ENCODE measurements at places on chromosomes 2 and 18.

GRCh38 chr2:185738679-185739472 lies at the start of gene FSIP2:
FSIP2 (plus strand) TSS chr2:185738804; CDS start chr2:185738895, 91 bp downstream.
- DNase-seq: no peak

DNA sequence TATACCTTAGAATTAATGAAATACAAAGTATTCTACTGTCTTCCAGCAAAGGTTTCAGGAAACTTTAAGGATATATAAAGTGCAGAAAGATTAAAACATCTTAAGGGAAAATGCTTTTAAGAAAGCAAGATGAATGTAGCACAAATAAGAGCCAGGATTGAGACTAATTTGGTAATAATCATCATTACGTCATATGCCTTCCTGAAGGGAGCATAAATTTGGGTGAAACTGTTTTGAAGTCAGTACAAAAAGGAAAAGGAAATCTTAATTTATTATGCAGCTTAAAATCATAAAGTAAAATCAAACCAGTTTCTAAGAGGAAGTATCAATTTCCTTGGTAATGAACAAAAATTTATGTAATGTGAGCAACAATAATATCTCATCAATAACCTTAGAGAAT lies 221.7 kb downstream of the CTNNA2 start:
- no peak for DNase-seq

GRCh38 chr2:73859721-73860586 lies 31.2 kb downstream of the STAMBP start:
- no peak for DNase-seq

DNA sequence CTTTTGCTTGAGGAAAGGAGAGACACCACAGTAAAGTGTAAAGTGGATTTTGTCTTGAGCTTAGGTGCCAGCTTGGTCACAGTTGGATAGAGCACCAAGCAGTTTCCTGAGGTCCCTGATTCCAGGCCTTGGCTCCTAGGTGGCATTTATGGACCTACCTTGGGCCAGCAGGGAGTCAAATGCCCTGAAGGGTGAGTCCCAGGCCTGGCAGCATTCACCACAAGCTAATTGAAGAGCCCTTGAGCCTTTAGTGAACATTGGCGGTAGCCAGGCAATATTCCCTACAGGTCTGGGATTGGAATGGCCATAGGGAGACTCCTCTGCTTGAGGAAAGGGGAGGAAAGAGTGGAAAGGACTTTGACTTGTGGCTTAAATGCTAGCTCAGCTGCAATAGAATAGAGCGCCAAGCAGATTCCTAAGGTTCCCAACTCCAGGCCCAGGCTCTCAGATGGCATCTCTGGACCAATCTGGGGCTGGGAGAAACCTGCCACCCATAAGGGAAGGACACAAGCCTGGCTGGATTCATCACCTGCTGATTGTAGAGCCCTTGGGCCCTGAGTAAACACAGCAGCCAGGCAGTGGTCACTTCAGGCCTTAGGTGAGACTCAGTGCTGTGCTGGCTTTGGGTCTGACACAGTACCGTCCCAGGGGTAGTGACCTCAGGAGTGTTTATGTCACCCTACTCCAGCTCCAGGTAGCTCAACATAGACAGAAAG lies 137.5 kb upstream of the OTOS start:
- DNase-seq: no peak

- no peak for DNase-seq
These were observed 85.0 kb downstream of the LIPG start for GRCh38 chr18:49646873-49647272.

DNA sequence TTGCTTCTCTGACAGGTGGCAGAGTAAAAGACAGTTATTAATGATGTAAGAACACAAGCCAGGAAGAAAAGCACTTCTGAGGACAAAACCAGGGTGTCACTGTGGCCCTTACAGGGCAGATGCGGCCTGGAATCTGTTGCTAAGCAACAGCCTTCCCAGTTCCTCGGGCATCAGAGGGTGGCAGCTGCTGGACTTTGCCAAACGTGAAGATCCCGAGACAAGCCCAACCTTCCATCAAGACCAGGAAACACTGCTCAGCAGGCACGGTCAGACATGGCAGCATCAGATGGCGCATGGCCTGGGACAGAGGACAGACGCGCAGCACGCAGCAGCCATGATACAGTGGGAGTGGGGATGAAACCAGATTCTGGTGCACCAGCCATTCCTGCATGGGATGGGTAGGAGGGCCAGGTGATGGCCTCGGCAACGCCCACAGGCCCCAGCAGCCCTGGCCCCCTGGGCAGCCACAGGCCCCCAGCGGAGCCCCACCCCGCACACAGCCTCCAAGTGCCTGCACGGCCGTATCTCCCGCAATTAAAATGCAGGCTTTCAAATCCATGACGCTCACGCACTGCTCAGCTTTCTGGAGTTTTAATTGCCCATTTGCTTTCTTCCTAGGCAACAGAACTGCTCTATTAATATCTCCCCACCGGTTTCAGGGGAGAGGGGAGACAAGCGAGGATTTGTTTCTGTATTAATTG lies 89.0 kb downstream of the EIPR1 start:
- DNase-seq: peak; percentile 60

- no peak for DNase-seq
These were observed 67.3 kb downstream of the SPTBN1 start for GRCh38 chr2:54523324-54523959.

DNA sequence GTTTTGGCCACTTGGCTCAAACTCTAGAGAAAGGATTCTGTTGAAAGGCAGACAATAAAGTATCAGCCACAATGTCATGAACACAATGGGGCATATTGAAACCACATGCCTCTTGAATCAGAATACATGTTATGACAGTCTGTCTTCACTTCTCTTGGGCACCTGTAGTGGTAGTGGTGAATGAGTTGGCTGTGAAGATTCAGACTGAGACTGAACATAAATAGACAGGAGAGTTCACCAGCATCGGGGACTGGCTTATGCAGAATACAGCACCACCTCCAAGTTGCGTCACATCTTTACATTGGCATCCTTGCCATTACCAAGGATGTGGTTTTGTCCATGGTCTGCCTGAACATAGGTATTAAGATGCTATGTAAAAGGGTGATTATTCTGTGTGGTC lies 336.8 kb downstream of the MYCN start:
- DNase-seq: no peak

DNA sequence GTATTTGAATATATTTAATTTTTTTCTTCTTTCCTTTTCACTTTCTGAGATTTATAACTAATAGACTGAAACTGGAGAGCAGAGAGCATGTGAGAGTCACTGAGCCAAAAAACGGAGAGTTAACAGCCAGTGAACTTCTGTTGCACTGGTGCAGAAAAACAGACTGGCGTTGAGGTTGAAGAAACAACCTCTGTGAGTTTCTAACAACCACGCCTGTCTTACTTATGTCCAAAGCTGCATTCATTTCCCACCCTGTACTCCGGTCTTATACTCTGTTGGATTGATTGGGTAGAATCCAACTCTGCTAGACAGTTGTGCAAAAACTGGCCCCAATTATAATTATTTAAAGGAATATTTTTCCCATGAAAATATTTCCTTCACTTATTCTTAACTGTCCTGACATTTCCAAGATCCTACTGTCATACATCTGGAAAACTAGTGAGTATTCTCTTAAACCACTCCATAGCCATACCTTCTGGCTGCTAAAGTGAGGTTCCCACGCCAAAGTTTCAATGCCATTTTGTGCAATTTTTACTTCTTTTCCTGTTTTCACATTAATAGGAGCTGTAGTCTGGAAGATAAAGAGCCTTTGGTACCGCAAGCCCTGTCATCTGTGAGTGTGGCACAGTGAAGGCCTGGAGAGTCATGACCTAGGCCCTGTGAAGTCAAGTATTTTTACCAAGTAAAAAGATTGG lies 9.4 kb downstream of the CYP1B1 start:
- DNase-seq: no peak

- no peak for DNase-seq
These were observed 25.2 kb upstream of the CASP10 start for GRCh38 chr2:201157694-201158093.

GRCh38 chr18:31652357-31652756 lies 32.0 kb downstream of the B4GALT6 start:
- DNase-seq: no peak

GRCh38 chr2:200403814-200404213 lies 97.3 kb downstream of the SPATS2L start:
- no peak for DNase-seq

- no peak for DNase-seq
These were observed 31.9 kb downstream of the C2orf74 start for GRCh38 chr2:61193670-61194561.

Data from NCI-H2081 (cell line).